Left colon (tissue), 2 donors: ENCODE measurements at places on chromosomes 4 and X. TPM values are rescaled to one million over a fixed set of nuclear protein-coding genes. Genes with fewer than 3 reads are reported as not detected.

DNA sequence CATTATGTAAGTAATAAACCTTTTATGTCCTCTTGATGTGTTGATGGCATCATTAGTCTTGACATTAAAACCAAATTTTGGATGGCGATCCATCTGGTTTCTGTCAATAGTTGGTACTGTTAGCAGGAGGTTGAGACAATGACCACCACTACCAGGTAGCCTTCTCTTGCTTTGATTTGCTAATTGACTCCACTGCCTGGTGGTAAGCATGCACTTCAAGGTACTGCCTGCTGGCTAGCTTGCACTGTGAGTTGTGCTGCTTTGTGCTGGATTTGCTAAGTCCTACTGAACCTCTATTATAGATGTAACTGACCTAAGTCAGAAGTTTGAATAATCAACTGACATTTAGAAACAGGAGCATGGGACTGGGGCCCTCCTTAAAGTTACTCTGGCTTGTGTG is 46.3 kb downstream of the ATP1B4 start:
- no peak for DNase-seq

DNA sequence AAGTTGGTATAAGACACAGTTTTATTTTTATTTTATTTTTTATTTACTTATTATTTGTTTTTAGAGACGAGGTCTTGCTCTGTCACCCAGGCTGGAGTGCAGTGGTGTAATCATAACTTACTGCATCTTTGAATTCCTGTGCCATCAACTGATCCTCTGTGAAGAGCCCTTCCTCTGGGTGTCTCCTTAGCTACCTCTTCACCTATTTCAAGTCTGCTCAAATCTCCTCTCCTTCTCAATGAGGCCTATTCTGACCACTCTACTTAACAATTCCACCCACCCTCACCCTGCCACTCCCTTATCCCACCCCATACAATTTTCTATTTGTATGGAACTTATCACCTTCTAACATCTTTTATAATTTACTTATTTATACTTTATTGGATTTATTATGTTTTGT is 183.4 kb downstream of the PPP3CA start:
- DNase-seq = no peak

GRCh38 chr4:159460371-159460770 is 357.5 kb downstream of the RAPGEF2 start:
- DNase-seq = no peak

GRCh38 chrX:122790376-122791095 is 393.5 kb upstream of the GRIA3 start:
- no peak for DNase-seq

DNA sequence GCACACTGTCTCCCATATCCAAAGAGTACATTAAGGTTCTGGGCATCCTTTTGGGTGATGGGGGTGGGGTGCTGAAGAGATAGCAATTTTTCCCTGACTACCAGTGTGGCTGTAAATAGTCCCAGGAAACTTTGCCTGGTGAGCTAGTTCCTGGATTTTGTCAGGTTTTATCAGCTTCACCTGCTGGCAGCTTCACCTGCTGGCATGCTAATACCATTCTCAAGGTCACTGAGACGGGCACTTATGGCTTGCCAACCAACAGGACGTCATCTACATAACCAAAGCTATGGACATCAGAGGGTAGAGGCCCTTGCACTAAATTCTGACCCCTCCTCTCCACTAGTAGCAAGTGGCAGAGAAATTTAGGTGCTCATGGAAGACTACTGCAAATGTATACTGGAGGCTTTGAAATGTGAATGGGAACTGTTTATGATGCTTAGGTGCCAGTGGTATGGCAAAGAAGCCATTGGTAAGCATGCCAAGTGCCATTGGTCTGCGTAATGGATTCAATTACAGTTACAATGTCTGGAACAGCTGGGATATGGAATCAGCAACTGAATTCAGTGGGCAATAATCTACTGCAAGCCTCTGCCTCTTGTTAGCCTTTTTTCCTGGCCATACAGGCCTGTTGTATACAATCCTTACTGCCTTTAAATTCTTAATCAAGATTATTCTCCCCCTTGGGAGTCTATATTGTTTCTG is 71.6 kb upstream of the SH3RF1 start:
- DNase-seq = no peak

DNA sequence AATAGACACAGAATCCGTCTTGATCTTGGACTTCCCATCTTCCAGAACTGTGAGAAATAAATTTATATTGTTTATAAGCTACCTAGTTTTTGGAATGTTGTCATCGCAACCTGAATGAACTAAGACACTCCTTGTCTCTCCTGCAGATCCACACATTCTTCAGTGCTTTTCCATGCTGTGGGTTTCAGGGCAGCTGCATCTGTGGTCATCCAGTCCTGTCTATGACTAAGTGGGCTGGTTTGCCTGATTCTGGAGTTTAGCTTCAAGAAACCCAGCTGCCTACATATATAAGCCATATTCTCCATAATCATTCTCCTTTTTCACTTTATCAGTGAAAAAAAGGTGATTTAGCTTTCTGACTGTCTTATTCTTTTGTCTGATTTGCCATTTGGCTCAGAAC is 170.3 kb upstream of the KIT start:
- DNase-seq = no peak

DNA sequence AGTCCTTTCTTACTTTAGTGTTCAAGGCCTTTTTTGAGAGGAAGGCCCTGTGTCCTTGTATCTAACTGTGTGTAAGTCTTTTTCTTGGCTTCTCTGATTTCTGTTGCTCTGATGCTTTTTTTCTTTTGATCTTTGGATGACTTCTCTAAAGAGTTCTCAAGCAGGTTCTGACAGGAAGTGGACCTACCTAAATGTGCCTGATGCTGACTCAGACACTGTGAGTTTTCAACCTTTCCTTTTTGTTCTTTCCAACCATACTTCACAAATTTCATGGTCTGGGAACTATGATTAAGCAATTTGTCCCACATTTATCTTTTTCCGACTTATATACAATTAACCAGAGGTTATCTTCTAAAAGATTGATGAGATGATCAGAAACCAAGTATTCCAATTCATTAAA is 96.5 kb downstream of the SYTL5 start:
- DNase-seq = no peak

GRCh38 chr4:119536572-119537528 is 91.8 kb downstream of the PDE5A start:
- DNase-seq = no peak

DNA sequence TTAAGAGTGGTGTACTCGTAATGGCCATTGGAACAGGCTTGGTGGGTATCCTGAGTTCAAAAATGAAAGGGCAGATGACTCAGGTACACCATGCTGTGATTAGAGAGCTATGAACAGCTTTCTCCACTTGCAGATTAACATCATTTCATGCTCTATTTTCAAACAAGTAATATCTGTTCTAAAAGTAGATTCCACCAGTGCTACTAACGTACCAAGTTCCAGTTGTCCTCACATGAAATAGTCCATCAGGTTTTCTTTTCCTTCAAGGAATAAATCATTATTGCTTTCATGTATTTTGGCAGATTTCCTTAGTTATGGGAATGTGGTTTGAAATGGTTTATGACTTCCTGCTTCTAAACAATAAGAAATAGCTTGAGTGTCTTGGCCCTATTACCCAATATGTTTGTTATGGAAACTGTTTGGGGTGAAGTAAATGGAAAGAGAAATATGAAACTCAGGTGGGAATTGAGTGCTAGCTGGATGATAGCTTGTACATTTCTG is 49.9 kb downstream of the PCDH7 start:
- DNase-seq = no peak

DNA sequence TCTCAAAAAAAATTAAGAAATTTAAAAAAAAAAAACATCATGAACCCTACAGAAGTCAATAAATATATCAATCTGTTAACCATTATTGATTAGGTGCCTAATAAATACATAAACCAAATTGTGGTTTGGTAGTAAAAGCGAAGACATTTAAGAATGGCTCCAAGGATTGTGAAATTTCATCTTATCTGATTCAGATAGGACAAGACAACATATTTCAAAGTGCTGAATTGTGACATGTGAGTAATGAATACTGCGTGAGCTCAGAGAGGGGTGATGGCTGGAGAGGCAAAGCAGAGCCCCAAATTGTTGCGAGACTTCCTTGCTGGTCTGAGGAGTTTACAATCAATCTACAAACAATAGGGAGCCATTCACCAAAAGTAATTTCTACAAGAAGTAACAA is 8.2 kb downstream of the AMBN start:
- DNase-seq = no peak

DNA sequence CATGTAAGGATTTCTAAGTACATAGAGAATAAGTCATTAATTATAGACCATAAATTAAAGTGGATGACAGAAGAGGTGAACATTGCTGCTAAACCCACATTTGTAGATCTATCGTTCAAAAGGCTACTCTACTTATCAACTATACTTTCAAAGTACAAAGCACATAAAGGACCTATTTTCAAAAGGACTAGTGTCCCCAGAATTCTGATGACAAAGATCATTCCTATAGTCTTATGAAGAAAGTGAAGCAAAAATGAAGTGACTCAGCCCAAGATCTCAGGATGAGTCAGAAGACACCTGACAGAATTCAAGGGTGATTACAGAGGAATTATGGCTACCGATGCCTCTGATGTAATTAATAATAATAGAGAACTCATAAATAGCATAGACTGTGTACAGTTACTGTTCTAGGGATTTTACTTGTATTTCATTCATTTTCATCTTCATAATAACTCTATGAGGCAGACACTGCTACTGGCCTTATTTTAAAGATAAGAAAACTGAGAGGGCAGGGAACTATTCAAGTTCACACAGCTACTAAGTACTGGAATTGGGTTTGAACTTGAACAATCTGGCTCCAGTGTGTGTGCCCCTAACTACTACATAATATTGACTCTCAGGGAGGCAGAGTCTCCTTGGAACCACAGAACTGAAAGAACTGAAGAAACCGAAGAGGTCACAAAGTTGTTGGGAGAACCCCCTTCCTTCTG is 17.1 kb downstream of the USP46 start:
- no peak for DNase-seq

DNA sequence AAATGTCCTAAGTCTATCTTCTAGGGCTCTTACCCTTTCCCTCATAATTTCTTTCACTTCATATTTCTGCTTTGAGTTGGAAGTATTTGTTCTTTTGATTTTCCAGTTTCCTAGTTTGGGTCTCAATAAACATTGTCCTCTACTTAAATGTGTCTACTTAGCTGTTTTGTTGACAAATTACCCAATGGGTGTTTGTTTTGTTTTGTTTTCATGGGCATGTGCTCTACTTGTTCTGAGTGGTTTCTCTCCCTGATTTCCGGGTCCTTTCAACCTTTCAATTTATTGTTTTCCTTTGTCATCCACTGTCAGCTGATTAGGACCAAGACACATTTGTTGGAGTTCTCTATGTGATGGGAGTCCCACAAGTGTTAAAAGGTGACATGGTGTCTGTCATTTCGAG is 1181.4 kb downstream of the RPA4 start:
- no peak for DNase-seq

DNA sequence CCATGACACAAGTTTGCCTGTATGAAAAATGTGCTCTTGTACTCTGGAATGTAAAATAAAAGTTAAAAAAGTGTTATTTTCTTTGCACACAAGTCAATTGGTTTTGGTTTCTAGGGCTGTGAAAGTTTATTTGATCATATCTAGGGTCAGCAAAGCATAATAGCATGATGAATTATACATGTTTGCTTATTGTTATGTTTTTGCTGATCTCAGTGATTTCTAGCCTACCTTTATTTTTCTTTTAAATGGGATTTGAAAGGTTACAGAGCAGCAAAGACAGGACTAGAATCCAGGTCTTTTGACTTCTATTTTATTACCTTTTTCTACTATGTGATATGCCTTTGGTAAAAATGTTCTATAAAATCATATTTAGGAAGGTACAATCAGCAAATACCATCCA is 481.0 kb downstream of the PRR32 start:
- no peak for DNase-seq

- DNase-seq = no peak
Measured at GRCh38 chr4:10809905-10810304, 125.3 kb upstream of the CLNK start.

DNA sequence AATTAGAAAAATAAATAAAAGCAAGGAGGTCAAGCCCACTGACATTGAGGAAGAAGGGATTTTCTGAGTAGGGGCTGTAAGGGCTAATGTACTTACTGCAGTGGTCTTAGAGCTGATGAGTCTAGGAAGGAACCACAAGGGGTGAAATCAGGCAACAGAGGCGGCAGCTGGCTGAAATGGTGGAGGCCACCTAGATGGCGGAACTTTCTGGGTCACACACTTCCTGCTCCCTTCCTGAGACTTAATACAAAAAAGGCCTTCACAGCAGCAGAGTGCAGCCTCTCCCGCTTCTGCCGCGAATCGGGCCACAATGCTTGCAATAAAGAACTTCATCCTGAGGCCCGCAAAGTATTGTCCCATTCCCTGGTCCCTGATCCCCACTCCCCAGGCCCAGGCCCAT is 15.4 kb downstream of the SNX12 start:
- no peak for DNase-seq

- DNase-seq = no peak
Measured at GRCh38 chrX:111375747-111376146, 36.2 kb downstream of the DCX start.

- DNase-seq = no peak
Measured at GRCh38 chr4:81891005-81891996, 419.6 kb upstream of the RASGEF1B start.

GRCh38 chrX:154715825-154716224 is 35.1 kb downstream of the GAB3 start:
- no peak for DNase-seq

DNA sequence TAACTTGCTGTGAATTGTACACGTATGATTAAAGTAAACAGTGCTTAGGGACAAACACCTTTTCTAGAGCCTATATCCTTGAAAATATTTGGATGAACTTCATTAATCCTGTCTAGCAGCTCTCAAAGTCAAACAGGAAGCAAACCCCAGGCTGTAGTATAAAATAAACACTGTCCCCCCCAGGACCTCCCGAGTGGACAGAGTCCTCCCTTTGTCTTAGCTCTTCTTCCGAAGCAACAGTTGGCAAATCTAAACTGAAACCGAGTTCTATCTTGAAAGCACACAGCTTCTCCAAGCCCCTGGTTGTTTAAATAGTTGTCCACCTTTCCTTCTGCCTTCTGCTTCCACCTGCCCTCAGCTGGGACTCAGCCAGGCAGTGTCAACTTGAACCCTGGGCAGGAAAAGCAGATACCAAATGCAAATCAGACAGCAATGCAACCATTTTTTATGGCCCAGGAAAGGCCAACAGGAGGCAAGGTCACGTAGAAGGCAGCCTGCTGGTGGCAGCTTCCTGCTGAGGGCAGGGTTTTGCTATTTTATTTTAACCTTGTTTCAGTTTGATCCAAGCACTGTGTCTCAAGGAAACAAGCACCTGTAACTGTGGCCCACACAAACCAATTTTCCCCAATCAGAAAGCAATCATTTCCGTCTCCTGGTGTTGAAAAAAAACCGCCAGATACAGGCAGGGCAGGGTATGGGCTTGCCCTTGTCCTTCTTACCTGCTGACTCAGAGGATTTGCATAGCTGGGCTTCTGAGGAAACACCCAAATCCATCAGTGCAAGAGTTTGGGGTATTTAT is 110.3 kb upstream of the KIT start:
- peak; percentile 59 for DNase-seq

GRCh38 chr4:4344915-4345527 is 41.9 kb upstream of the NSG1 start:
- peak; percentile 33 for DNase-seq

GRCh38 chrX:118225711-118226428 is 109.3 kb upstream of the KLHL13 start:
- DNase-seq = no peak

MGARP gene
- 0.22 TPM for total RNA-seq

SMIM10L2A gene
- total RNA-seq = 0.46 TPM

FAM53A gene
- 0.61 TPM for total RNA-seq

USP27X gene
- total RNA-seq = 1.3 TPM
